SK-N-MC (cell line): ENCODE measurements at places on chromosomes 6 and 20.

DNA sequence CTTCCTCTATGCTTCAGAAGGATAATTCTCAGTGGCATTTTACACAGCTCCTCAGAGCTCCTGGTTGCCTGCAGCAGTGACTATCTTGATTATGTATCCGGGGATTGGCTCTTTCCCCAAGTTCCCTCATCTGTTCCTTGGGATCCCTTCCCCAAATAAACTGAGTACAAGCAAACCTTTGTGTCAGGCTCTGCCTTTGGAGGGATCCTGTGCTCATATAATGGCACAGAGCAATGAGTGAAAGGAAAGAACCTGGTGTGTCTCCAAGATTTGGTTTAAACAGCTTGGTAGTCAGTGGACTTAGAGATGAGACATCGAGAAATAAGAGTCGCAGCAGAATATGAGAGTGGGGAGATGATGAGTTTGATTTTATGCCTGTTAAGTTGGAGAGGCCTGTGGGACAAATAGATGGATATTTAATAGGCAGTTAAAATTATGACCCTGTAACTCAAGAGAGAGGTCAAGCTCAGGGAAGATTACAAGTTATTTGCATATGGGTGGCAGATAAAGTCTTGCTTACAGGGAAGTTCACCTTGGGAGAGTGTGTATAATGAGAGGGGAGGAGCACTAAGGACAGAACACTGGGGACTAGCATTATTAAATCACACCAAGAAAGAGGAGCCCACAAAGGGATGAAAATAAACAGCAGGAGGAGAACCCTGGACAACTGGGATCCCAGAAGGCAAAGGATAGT, 44.1 kb upstream of the GCLC start:
- DNase-seq, result no peak

DNA sequence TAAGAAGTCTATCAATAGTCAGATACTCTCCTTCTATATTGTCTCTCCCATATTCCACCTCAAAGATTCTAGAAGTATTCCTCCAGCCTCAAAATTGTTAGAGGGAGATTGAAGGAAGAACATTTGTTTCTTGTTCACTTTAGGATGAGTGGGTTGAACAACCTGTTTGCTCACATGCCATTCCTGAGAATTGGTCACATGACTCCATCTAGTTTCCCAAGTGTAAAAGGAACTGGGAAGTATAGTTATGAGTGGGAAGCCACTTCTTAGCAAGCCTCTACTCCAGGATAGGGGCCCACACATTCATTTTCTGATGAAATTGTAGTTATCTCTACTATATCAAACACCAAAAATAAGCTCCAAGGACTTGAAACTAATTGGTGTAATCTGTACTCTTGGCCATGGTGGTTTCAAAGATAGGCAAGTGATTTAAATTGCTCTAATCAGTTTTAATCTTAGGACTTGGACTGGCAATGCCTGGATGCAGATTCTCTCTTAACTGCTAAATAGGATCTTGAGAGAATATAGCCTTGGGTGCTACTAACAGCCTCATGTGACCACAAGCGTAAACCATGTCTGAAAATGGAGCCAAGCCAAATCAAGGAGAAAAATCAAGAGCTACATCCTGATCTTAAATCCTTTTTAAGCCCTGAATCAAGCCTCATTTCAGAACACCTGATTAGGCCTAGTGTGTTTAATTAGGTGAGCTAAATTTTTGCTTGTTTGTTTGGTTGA, 758.7 kb upstream of the MAN1A1 start:
- DNase-seq, result no peak

DNA sequence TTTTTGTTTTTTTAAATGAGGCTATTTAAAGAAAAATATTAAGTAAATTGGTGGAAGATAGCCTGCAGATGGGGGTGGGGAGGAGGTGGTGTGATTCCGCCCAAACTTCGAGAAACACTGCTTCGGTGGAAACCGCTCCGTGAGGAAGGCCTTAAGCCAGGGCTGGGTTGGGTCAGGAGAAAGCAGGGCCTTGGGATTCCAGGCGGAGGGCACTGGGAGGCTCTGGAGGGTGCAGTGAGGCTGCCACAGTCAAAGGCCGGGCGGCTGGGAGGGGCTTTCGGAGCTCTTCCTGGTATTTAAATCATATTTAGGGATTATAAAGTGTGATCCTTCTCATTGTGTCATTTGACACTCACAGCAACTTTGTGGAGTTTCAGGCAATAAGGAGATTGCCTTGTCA, 22.2 kb upstream of the SCRT2 start:
- no peak for DNase-seq

- DNase-seq, result no peak
Observed at GRCh38 chr20:49910340-49910706, 5.0 kb downstream of the SPATA2 start.

- DNase-seq, result no peak
Observed at GRCh38 chr6:111070105-111071005, 16.9 kb upstream of the SLC16A10 start.

DNA sequence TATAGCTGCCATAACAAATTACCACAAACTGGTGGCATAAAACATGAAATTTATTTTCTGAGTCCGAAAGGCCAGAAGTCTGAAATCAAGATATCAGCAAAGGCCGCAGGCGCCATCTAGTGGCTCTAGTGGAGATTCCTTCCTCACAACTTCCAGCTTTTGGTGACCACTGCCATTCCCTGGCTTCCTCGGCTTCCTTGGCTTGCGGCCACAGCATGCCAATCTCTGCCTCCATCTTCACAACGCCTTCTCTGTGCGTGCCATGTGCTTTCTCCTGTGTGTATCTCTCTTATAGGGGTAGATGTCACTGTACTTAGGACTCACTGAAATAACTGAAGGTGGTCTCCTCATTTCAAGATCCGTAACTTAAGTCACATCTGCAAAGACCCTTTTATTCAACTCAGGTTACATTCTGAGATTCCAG, 5.4 kb upstream of the PLAGL1 start:
- DNase-seq, result peak; percentile 20

GRCh38 chr6:10355115-10355702, 59.7 kb downstream of the TFAP2A start:
- DNase-seq, result no peak

GRCh38 chr6:119890470-119890869, 540.9 kb upstream of the MAN1A1 start:
- no peak for DNase-seq
